ENCODE measurements at places on chromosomes 4 and X.

DNA sequence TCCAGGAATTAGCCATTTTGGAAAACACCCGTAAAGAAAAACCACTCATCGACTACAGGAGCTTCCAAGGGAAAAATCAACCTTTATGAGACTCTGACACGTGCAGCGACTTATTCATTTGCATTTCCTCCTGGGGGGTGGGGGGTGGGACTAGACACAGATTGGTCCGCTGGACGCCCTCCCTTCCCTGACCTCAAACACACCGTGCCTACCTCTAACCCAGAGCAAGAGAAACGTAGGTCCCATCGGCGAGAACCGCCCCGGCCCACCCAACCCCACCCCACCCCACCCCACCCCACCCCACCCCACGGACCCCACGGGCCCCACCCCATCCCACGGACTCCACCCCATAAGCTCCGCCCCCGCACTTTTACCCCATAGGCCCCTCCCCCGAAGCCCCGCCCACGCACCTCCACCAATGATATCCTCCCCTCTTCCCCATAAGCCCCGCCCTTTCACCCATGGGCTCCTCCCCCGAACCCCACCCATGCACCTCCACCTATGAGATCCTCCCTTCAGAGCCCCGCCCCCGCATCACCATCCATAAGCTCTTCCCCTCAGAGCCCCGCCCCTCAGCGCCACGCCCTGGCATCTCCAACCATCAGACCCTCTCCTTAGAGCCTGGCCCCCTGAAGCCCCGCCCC lies 1.1 kb downstream of the GTPBP6 start:
- no peak for DNase-seq

DNA sequence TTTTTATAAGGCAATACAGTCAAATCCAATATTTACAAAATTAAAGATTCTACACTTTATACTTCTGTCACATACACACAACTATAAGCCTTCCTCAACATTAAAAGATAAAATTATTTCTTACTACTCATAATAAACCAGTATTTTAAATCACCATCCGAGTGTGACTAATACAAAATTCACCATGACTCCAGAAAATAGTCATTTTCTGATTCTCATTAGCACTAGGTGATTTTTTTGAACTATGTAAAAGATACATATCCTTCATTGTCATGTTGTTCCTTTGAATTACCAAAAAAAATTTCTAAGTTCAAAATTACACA lies 646 bp upstream of the SLC7A11 start:
- no peak for DNase-seq

DNA sequence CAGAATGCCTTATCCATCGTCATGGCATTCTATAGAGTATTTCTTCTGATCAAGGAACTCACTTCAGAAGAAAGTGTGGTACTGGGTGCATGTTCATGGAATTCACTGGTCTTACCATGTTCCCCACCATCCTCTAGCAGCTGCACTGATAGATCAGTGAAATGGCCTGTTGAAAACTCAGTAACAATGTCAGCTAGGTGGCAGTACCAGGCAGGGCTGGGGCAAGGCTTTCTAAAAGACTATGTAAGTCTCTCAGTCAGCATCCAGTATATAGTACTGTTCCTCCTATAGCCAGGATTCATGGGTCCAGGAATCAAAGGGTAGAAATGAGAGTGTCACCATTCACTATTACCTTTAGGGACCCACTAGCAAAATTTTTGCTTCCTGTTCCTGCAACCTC lies 15.8 kb upstream of the LDB2 start:
- DNase-seq, result peak; percentile 45

- no peak for DNase-seq
Observed at GRCh38 chrX:129577473-129577872, 37.4 kb downstream of the OCRL start.
